ENCODE measurements at places on chromosomes 2 and 18.
A peak's percentile ranks its signal among the peaks of the same experiment; 100 is the strongest.

DNA sequence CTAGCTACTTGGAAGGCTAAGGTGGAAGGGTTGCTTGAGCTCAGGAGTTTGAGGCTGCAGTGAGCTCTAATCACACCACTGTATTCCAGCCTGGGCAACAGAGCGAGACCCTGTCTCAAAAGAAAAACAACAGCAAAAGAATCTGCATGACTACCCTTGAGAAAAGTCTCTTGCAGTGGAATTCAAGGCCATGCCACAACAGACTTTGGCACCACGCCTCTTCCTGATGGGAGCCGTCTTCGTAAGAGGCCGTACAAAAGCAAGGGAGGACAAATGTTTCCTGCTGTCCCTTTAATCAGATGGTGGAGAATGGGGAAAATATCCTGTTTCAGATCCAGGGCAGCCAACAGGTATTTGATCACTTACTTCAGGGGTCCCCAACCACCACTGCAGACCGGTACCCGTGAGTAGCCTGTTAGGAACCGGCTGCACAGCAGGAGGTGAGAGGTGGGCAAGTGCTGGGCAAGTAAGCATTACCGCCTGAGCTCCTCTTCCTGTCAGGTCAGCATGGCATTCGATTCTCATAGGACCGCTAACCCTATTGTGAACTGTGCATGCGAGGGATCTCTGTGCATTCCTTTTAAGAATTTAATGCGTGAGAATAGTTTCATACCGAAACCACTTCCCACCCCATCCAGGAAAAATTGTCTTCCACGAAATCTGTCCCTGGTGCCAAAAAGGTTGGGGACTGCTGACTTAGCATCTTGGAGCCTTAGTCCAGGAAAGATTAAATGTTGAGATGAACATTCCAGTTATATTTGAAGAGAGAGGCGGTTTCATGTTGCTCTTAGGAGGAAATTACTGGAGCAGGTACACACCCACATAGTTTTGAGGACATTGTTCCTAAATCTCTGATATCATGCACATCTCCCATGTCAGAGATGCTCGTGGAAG, 94.4 kb upstream of the XPO1 start:
- peak; percentile 22 for DNase-seq

DNA sequence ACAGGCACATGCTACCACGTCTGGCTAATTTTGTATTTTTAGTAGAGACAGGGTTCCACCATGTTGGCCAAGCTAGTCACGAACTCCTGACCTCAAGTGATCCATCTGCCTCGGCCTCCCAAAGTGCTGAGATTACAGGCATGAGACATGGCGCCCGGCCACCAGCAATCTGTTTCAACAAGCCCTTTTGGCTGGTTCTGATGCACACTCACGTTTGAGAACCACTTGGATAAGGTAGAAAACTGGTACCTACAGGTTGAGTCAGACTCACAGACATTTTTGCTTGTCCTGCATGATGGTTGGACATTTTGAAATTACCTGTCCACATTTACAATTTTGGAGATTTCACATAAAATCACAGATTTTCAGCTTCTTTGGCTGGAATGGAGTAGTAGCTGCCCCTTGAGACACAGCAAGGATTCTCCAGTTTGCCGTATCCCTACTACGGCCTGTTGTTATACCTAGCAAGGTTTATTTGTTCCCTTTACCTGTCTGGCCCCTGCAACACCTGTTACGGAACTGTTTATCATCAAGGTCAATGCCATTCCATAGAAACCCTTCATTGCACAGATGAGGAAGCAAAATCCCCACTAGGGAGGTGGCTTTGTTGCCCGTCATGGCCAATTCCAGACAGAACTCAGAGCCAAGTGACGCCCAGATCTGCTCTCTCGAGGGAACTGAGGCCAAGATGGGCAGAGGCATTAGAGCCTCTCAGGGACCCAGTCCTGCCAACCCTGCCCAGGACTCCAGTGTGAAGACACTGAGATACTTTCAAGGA, 31.4 kb upstream of the IGFBP2 start:
- no peak for DNase-seq

- DNase-seq, result peak; percentile 62
Measured at GRCh38 chr2:180124273-180125139, 117.4 kb upstream of the CWC22 start.

GRCh38 chr2:47309472-47309951, 93.4 kb upstream of the MSH2 start:
- DNase-seq, result no peak

DNA sequence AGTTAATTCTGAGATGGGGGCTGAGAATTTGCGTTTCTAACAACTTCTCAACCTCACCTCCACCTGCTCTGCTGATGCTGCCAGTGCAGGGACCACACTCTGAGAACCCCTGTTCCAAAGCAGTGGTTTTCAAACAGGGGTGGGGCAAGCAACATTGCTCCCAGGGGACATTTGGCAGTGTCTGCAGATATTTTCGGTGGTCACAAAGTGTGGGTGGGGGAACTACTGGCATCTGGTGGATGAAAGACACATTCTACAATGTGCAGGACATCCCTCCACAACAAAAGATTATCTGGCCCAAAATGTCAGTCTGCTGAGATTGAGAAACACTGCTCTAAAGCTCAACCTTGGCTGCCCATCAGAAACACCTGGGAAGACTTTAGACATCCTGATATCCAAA, 188.7 kb upstream of the SATB2 start:
- no peak for DNase-seq
